Astrocyte (in vitro differentiated cells and primary cell): ENCODE measurements at places on chromosomes 7 and 10. TPM values are rescaled to one million over a fixed set of nuclear protein-coding genes. Genes with fewer than 3 reads are reported as not detected.

- H3K27me3 ChIP-seq, result no peaks in the 10 kb centered on the region
- H3K4me3 ChIP-seq, result no peak overlapping the region
- no peak overlapping the region for H3K27ac ChIP-seq
- peaks cover 74% of the 10 kb centered on the region for H3K36me3 ChIP-seq
- no peak for DNase-seq
Measured at GRCh38 chr7:74709880-74710671, 52.6 kb downstream of the GTF2I start.

- no peak overlapping the region for H3K27ac ChIP-seq
- no peak for DNase-seq
- no peaks in the 10 kb centered on the region for H3K36me3 ChIP-seq
- no peaks in the 10 kb centered on the region for H3K4me1 ChIP-seq
- H3K27me3 ChIP-seq, result no peaks in the 10 kb centered on the region
Measured at GRCh38 chr10:9215121-9215520, 1160.6 kb downstream of the GATA3 start.

DNA sequence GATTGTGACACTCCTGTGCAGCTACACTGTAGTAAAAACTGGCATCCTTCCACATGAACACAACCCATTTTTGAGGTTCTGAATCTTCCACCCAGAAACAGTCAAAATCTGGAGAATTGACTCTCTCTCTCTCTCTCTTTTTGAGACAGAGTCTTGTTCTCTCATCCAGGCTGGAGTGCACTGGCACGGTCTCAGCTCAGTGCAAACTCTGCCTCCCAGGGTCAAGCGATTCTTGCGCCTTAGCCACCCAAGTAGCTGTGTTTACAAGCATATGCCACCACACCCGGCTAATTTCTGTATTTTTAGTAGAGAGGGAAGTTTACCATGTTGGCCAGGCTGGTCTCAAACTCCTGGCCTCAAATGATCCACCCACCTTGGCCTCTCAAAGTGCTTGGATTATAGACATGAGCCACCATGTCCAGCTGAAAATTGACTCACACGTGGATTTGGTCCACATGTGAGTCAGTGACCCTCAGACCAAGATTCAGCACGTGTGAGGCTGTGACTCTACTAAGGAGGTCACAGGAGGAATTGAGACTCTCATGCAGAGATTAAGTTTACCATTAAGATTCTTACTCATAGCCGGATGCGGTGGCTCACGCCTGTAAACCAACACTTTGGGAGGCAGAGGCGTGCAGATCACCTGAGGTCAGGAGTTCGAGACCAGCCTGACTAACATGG is 12.1 kb upstream of the ZNF107 start:
- no peak overlapping the region for H3K27ac ChIP-seq
- no peaks in the 10 kb centered on the region for H3K27me3 ChIP-seq
- no peak for DNase-seq
- H3K4me1 ChIP-seq, result no peaks in the 10 kb centered on the region
- no peak overlapping the region for H3K4me3 ChIP-seq

DNA sequence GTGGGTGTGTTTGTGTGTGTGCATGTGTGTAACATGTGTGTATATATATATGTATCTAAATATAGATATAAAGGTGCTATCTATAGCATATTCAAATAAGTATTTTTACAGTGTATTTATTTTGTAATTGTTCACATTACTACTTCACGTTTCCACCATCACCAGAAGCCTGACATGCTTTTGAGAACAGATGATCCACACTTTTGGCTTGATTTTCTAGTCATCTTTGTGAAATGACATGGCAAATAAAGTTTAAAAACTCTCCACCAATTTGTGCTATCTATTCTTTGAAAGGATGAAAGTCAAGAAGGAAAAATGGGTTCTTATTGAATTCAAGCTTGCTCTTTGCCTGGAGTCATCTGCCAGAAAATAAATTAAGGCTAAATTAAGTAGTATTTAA is 294.0 kb upstream of the AKR1E2 start:
- H3K36me3 ChIP-seq, result no peaks in the 10 kb centered on the region
- no peak for DNase-seq
- peaks cover 14% of the 10 kb centered on the region for H3K4me1 ChIP-seq
- H3K27me3 ChIP-seq, result no peaks in the 10 kb centered on the region
- no peak overlapping the region for H3K4me3 ChIP-seq
- H3K27ac ChIP-seq, result peak overlapping the region; percentile 50

GRCh38 chr10:47406870-47407691 is 23.0 kb upstream of the ZNF488 start:
- H3K27me3 ChIP-seq, result peaks cover 4% of the 10 kb centered on the region
- H3K4me3 ChIP-seq, result no peak overlapping the region
- peak; percentile 83 for DNase-seq
- peak overlapping the region; percentile 31 for H3K27ac ChIP-seq

DNA sequence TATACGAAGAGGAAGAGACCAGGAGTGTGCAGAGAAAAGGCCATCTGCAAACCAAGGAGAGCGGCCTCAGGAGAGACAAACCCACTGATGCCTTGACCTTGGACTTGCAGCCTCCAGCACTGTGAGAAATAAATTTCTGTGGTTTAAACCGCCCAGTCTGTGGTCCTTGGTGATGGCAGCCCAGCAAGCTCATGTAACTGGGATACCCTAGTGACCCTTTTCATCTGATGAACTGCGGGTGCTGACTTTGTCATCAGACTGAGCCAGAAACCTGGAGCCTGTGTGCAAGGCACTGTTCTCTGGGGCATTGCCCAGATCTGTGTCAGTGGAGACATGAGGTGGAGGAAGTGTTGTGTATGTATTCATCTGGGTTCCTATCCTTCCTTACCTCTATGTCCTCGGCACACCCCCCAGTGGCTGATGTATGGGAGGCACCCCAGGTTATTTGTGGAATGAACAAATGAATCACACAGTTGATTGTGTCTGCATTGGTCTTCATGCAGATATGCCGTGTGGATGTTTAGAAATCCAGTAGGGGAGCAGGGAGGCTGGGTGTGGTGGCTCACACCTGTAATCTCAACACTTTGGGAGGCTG is 64.5 kb upstream of the BTBD16 start:
- peak; percentile 38 for DNase-seq
- no peaks in the 10 kb centered on the region for H3K4me1 ChIP-seq
- H3K27ac ChIP-seq, result no peak overlapping the region
- H3K4me3 ChIP-seq, result no peak overlapping the region
- no peaks in the 10 kb centered on the region for H3K36me3 ChIP-seq
- no peaks in the 10 kb centered on the region for H3K27me3 ChIP-seq

- H3K4me3 ChIP-seq, result no peak overlapping the region
- no peak for DNase-seq
- no peaks in the 10 kb centered on the region for H3K4me1 ChIP-seq
- H3K27me3 ChIP-seq, result no peaks in the 10 kb centered on the region
Measured at GRCh38 chr10:25907261-25907660, 26.8 kb upstream of the MYO3A start.

DNA sequence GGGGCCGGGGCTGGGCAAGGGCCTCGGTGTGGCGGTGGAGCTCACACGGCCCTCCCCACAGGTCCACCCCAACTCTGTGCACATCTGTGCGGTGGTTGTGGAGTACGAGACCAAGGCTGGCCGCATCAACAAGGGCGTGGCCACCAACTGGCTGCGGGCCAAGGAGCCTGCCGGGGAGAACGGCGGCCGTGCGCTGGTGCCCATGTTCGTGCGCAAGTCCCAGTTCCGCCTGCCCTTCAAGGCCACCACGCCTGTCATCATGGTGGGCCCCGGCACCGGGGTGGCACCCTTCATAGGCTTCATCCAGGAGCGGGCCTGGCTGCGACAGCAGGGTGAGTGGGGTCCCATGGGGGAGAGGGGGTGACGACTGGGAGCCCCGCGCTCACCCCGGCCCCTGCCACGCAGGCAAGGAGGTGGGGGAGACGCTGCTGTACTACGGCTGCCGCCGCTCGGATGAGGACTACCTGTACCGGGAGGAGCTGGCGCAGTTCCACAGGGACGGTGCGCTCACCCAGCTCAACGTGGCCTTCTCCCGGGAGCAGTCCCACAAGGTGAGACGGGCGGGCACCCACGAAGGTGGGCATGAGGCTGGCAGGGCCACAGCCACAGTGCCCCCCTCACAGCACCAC is 8.8 kb downstream of the TMEM120A start:
- H3K4me1 ChIP-seq, result no peaks in the 10 kb centered on the region
- no peak overlapping the region for H3K4me3 ChIP-seq
- no peak for DNase-seq
- H3K27me3 ChIP-seq, result no peaks in the 10 kb centered on the region
- H3K36me3 ChIP-seq, result no peaks in the 10 kb centered on the region

DNA sequence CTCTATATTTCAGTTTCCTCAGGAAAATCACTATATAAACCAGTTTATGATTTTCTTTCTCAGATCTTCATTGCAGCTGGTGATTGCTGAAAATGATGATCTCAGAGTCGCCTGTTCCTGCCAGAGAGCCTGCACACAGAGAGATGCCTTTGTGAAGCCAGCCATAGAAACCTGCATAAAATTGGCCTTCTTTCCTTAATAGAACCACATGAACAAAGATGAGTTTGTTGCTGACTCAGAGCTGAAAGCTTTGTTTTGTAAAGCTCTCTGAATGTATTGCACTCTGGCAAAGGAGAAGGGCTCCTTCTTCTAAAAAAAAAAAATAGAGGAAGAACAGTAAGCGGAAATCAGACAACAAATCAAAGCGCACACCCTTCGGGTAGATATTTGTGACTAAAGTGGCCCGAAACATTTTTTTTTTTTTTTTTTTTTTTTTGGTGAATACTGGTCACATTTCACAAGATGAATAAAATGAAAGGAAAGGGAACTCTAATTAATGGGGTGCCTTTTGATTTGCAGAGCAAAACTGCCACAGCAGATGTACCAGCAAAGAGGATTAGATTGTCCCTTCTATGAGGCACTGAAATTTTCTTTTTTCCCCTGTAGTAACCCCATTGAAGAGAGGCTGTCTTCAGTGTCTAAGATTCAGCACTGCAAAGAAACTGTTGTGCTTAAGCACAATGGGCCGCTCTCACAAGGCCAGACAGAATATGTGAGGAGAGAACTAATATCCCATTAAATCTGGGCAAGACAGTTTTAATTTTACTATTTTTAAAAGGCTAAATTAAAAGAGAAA is 75.1 kb upstream of the PTPRZ1 start:
- H3K27ac ChIP-seq, result peak overlapping the region; percentile 62
- H3K4me3 ChIP-seq, result no peak overlapping the region
- no peaks in the 10 kb centered on the region for H3K27me3 ChIP-seq
- peak; percentile 64 for DNase-seq
- no peaks in the 10 kb centered on the region for H3K36me3 ChIP-seq
- no peaks in the 10 kb centered on the region for H3K4me1 ChIP-seq

GRCh38 chr10:102863660-102864059 is 5.6 kb upstream of the AS3MT start:
- no peaks in the 10 kb centered on the region for H3K4me1 ChIP-seq
- DNase-seq, result no peak
- H3K36me3 ChIP-seq, result no peaks in the 10 kb centered on the region

GRCh38 chr10:102602272-102603045 is 41.8 kb upstream of the TRIM8 start:
- H3K27ac ChIP-seq, result no peak overlapping the region
- peaks cover 33% of the 10 kb centered on the region for H3K4me1 ChIP-seq

- peaks cover 7% of the 10 kb centered on the region for H3K4me1 ChIP-seq
- no peaks in the 10 kb centered on the region for H3K36me3 ChIP-seq
- H3K27me3 ChIP-seq, result no peaks in the 10 kb centered on the region
- no peak overlapping the region for H3K27ac ChIP-seq
Measured at GRCh38 chr7:157320608-157320980, 16.2 kb upstream of the DNAJB6 start.

DNA sequence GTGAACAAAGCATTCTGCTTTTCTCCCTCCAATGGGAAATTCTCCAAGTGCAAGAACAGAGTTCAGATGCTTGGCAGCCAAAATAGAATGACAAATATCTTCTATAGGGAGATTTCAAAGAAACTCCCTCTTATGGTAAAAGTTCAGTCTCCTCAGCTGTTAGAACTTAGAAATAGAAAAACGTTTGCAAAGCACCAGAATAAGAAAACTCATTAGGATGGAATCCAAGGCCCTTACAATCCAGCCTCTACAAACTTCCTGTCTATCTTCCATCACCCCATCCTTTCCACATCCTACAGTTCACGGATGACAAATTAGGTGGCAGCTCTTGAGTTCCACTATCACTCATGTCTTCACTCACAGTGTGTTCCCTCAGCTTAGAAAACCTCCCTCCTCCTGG is 25.7 kb downstream of the FAM13C start:
- H3K4me1 ChIP-seq, result peaks cover 13% of the 10 kb centered on the region
- H3K4me3 ChIP-seq, result no peak overlapping the region
- no peaks in the 10 kb centered on the region for H3K36me3 ChIP-seq

DNA sequence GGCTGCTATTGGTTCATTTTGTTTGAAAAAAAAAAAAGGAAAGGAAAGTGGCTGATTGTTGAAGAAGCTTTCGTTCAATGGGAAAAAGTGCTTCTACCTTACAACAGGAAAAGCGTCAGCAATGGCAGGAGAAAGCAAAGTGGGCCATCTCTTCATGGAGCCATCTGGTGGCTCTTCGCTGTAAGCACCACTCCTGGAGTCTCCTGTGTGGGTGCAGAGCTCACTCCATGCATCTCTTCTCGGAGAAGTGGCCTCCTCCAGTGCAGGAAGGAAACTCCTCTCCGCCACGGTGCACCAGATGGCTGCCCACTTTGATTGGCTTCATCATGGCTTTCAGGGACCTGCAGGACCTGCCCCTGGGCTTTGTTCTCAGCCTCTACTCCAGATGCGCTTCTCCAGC is 250.9 kb downstream of the PTEN start:
- no peak overlapping the region for H3K4me3 ChIP-seq
- no peak for DNase-seq
- H3K36me3 ChIP-seq, result no peaks in the 10 kb centered on the region
- H3K27ac ChIP-seq, result no peak overlapping the region
- H3K4me1 ChIP-seq, result peaks cover 22% of the 10 kb centered on the region
- H3K27me3 ChIP-seq, result no peaks in the 10 kb centered on the region

DNA sequence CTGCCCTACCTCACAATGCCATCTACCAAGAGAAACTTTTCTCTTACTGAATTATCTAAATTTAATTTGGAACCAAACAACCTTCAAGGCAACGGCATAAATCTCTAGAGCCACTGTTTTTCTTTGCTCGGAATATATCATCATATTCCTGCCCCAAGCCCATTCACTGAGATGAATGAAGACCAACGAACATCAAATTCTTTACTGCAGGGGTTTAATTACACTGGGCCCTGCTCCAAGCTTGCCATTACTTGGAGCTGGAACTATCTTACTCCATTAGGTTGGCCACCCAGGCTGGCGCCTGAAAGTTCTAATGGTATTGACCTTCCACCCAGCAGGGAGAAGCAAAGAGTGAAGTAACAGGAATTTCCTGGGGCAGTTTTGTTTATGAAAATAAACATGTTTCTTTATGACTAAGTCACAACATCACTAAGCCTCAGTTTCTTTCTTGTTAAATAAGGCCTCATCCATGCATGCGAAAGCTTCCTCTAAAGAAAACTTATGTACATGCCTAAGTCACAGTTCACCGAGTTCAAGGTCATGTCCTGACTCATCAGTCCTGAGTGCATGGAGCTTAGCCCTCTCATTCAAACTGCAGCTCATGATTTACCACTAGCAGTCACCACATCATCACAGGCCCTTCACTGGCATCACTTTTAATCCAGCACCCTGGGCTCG is 42.1 kb upstream of the ANAPC16 start:
- DNase-seq, result peak; percentile 4
- no peak overlapping the region for H3K4me3 ChIP-seq
- peaks cover 5% of the 10 kb centered on the region for H3K36me3 ChIP-seq
- H3K4me1 ChIP-seq, result peaks cover 29% of the 10 kb centered on the region
- H3K27me3 ChIP-seq, result no peaks in the 10 kb centered on the region
- no peak overlapping the region for H3K27ac ChIP-seq

The OGDH gene
- 65.6 and 73.7 TPM in 2 replicates for total RNA-seq

The SPDYE11 gene
- total RNA-seq, result not detected in 2 replicates

The FAM24B gene
- 1.9 and 2.6 TPM in 2 replicates for total RNA-seq

The BAMBI gene
- total RNA-seq, result 45.4 and 50.6 TPM in 2 replicates

The BICC1 gene
- 23.0 and 37.5 TPM in 2 replicates for total RNA-seq

The CYP3A5 gene
- 0.07 TPM in 1 of 2 replicates, not detected in the other for total RNA-seq

The HYAL4 gene
- total RNA-seq, result not detected in 2 replicates

The PNLIP gene
- not detected in 2 replicates for total RNA-seq

The HMX3 gene
- total RNA-seq, result not detected in 2 replicates

The HEPACAM2 gene
- not detected in 2 replicates for total RNA-seq
